Mesenchymal stem cell (in vitro differentiated cells and primary cell): ENCODE measurements at places on chromosomes 2 and 18.

DNA sequence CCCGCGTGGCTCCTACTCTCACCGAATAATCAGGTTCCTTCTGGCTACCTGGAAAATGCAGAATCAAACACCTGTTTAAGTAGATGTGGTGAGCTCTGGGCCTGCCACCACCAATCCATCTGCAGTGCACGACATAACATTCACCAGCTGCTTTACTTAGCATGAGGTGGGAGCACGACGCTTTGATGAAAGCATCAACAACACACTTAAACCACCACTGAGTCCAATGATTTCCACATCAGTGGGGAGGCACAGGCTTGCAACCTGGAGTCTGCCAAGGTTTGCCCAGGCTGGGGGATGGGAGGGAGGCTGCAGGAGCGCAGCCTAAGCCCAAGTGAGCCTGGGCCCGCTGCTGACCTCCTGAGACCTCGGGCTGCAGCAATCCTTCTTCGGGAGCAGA lies 415.5 kb downstream of the MEIS1 start:
- no peak for DNase-seq

DNA sequence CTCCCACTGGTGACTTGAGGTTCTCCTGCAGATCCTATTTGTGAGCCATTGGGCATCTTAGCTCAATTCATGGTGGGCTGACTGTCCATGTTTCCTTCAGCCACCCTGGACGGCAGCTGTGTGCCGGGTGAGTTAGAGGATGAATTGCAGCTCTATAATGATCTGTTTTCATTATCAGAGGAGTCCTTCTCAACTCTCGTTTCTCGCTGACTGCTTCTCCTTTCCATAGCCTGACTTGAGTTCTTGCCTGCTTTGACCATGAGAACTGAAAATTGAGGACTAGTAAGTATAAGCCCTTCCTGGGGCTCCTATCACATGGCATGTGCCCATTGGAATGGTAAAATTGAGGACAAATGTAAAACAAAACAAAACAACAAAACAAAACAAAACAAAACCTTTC lies 121.8 kb downstream of the CDC42EP3 start:
- no peak for DNase-seq

DNA sequence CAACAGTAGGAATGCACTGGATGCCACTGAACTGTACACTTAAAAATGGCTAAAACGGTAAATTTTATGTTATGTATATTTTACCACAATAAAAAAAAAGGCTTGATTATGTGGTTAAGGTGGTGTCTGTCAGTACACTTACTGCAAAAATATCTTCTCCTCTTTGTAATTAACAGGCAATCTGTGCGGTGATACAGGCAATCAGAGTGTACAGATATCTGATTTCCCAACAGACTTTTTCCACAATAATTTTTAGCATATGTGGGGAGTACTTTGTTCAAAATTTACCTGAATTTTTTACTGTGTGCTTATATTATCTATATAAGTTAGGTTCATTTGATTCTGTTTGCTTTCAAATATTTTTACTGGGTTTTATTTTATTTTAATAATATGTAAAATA lies 175.0 kb upstream of the PGAP1 start:
- no peak for DNase-seq

GRCh38 chr2:8675543-8675942 lies 6.3 kb upstream of the ID2 start:
- no peak for DNase-seq
